ENCODE measurements at places on chromosomes 5 and 9.
A peak's percentile ranks its signal among the peaks of the same experiment; 100 is the strongest.

DNA sequence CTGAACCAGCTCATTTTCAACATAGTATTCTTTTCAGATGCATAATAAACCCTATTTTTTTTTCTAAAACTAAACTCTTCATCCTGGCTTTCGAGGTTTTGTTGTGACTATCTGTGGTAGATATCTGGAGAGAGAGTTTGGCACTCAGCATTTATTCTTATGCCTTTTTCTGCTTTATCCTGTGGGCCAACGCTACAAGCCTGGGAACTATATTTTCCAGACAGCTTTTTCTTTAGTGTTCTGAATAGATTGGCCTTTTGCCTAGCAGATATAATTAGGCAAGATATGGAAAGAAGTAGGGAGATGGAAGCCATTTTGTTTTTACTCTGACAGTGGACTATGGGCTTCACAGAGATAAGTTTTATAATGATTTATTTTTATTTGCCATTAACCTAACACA, 486.7 kb downstream of the TMEM232 start:
- no peak for DNase-seq

DNA sequence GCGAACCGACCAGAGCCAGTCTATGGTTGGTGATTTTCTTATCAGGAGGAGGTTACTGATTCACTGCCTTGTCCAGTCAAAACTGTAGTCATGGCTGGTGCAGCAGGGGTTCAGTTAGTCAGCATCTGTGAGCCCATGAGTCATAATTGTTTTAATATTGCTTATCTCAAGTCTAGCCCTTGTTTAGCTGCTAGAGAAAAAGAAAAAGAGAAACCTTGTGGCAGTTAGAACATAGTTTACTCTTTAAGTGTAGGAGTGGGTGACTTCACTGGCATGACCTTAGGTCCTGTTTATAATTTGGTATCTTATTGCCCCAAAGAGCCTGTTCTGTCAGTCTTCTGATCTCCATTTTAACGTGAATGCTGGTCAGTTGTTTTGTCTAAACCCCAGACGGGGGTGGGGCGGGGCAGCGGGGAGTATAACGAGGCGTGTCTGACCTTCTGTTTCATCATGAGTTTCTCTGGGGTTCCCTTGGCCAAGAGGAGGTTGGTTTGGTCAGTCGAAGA, 76.9 kb upstream of the NFIL3 start:
- no peak for DNase-seq

DNA sequence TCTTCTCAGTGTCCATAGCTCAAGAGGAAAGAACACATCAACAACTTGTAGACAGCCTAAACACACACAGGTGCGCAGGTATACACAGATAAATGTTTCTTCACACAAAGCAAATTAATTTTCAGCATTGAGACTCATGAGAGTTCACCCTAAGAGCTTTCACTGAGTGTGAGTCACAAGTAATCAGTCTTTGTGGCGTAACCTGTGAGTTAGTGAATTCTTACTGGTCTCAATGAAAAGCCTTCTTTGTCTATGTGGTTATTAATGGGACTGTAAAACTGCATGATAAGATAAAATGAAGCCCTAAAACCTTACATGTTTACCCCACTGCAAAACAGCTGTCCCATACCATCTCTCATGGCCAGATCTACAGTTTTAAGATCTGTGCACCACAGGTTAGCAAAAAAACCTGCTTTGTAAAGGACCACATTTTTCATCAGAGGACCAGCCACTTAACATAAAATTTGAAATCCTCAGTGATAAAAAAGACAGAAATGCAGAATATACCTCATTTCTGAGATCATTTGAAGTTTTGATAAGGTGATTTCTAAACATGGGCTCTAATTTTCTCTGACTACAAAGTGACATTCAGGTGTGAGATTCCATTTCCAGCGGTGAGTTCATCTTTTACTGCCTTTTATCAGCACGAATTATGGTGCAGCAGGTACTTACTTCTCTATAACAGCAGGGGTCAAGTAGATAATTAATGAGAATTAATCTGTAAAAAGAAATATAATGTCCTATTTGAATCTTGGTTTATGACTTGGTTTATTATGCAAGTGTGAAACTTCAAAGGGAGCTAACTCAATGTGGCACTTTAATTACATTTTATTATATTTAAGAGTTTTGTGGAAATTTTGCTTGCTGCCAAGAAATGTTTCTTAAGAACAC, 335.7 kb upstream of the PIK3R1 start:
- no peak for DNase-seq

- no peak for DNase-seq
Observed at GRCh38 chr5:68793074-68793473, 300.7 kb upstream of the SLC30A5 start.

DNA sequence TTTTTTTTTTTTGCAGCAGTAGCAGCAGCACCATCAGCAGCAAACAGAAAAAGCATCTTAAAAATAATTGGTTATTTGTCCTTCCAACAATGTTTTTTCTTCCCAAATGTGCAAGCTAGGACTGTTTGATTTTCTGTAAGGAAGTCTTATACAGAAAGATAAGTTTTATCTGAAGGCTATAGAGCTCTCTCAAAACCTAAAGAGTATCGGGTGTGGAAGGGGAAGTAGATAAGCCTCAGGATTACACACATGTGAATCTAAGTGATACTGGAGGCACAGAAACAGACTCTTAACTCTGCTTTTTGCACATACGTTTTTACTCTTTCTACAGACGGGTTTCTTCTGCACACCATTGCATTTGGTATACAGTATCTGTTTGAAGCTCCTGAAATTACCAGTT, 184.4 kb upstream of the FTMT start:
- DNase-seq = no peak

DNA sequence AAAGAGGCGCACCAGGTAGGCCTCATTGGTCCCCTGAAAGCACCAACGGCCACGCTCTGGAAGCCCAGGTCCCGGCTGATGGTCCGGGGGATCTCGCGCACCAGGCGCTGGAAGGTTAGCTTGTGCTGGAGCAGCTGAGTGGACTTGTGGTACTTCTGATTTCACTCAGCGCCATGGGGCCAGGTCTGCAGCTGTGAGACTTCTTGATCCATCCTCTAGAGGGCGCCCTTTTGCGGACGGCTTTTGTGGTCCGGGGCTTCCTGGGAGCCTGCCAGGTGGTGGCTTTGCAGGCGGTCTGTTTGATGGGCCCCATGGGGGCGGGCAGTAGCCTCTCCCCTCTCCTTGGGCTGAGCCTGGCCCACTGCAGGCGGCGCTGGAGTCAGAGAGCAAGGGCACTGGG, 10.4 kb downstream of the TAF11L12 start:
- no peak for DNase-seq

GRCh38 chr5:5370059-5370774, 52.3 kb upstream of the ICE1 start:
- no peak for DNase-seq

DNA sequence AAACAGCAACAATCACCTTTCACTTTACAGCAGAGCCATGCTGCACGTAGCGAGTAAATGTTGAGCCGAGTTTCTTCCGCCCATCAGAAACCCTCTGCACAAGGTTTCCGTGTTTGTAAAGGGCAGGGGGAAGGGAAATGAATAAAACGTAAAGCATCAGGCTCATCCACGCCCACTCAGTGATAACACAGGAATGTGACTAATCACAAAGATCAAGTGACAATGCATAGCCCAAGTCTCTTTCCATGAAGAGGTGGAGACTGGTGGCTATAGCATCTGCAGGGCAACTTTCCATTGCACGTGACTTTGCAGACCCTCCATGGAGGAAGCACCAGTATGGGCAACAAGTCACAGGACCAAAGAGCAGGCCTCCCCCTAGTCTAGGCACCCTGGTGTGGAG, 56.6 kb downstream of the CAMSAP1 start:
- no peak for DNase-seq

DNA sequence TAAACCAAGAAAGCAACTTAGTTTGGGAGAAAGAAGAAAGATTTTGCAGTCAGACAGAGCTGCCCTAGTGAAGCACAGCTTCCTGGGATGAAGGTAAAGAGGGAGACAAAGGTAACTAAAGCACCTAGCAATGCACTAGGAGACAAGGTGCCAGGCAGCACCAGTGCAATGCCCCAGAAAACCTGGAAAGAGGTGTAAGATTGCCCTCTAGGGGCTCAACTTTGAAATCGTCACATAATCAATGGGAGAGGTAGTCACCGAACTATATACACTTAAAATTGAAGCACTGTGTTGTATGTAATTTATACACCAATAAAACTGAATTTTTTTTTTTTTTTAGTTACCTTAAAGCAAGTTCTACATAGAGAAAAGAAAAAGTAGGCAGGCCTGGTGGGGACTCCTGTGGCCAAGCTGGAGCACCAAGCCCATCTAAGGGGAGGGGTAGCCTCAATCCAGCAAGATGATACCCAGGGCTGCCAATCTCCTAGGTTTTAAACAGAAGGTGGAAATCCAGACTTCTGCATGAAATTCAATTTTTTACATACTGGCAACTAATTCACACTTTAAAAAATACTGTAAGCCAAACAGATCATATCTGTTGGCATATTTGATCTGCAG, 48.2 kb downstream of the CDK5RAP2 start:
- no peak for DNase-seq

DNA sequence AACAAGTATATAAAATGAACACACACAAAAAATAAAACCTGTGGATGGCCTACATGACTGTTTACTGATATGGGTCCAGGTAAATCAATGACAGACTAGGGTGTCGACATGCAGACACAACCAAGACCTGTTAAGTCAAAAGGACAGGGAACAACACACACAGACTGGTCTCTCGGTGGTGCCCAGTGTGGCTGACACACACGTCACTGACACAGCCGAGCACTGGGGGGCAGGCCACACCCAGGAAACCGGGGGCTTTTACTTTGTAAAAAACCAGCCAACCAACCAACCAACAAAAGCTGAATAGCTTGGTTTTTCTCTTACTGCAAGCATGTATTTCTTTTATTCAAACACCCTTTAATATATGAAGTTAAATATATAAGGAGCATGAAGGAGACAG, 5.0 kb downstream of the FAM163B start:
- no peak for DNase-seq

DNA sequence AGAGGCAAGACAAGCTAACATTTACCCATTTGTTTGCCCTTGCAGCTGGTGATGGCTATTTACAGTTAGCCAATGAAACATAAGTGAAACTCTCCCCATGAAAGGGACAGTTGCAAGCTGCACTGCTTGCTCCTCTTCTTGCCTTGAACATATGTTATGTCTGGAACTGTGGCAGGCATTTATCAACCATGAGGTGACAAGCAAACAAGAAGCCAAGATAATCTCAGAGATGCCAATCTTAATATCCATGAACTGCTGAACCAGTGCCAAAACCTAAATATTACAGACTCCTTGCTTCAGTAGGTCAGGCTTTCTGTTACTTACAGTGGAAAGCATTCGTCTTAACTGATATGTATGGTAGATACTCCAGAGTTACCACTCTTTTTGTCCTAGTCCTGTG, 133.4 kb downstream of the ACTBL2 start:
- no peak for DNase-seq

- DNase-seq = no peak
Observed at GRCh38 chr5:73370640-73371583, 77.7 kb downstream of the FOXD1 start.

- DNase-seq = no peak
Observed at GRCh38 chr9:6956879-6957278, 199.1 kb downstream of the KDM4C start.

- peak; percentile 43 for DNase-seq
Observed at GRCh38 chr5:36875051-36875789, 1.3 kb upstream of the NIPBL start.

DNA sequence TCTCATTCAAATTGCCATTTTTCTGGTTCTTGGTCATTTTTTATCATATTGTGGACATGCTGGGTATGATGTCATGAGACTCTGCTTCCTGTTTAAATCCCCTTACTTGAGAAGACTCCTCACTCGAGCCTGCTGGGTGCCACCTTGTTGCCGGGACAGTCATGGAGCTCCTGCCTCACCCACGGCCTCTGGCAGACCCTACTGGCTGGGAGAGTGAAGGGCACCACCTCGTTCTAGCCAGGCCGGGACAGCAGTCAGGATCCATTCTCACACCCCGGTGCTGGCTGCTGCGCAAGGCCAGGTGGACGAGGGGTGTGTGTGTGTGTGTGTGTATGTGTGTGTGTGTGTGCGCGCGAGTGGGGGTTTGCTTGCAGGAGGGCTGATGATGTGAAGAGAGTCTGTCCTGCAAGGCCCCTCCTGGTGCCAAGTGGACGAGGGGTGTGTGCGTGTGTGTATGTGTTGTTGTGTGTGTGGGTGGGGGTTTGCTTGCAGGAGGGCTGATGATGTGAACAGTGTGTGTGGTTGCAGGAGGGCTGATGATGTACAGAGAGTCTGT, 4.4 kb downstream of the CEP72 start:
- DNase-seq = no peak

- no peak for DNase-seq
Observed at GRCh38 chr5:90446961-90447360, 27.6 kb downstream of the MBLAC2 start.

- no peak for DNase-seq
Observed at GRCh38 chr5:143636931-143637528, 174.9 kb upstream of the HMHB1 start.

- DNase-seq = no peak
Observed at GRCh38 chr9:72290311-72290710, 74.7 kb downstream of the ZFAND5 start.

DNA sequence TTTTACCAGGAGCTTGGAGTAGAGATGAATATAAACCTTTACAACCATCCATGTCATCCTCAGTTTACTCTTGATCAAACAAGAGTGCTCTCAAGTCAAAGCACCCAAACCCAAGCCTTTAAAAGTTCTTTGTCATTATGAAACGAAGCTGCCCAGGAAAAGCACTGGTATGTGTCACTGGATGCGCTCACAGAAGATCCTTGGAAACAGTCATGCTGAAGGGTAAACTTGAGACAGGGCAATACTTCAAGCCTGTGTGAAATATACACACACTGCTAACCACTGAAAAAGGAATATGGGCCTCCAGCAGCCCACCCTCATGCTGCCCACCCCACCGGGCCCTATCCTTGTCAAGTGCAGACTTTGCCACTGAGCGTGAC, 84.5 kb downstream of the PRRT1B start:
- DNase-seq = no peak

DNA sequence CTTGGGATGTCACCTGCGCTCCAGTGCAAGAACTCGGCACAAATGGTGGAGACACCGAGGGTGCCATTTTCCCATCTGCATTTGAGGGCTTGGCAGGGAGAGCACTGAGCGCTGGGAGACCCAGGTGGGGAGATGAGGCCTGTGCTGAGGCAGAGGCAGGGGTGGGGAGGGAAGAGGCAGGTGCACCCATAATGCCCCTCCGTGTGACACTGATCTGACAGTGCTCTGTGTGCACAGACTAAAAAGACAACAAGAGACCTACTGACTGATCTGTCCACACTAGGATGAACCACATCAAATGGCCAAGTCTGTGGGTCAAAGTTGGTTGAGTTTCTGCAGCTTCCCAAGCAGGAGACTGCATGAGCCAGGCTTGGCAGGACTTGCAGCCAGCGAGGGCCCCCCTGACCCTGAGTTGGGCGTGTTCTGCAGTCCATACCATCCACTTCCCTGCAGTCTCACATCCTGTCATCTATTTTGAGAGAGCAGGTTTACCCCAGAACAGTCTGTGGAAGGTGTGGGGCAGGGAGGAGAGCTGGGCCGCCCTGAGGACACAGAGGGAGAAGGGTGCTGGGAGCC, 41.9 kb downstream of the NEK6 start:
- DNase-seq = no peak

- no peak for DNase-seq
Observed at GRCh38 chr9:127778280-127779135, at the start of gene SH2D3C. SH2D3C (minus strand) TSS chr9:127778666; CDS start chr9:127778627, 39 bp downstream.

All from neural crest cell (in vitro differentiated cells).